Glutamatergic neuron (in vitro differentiated cells): ENCODE measurements at places on chromosomes 1 and 21. TPM values are rescaled to one million over a fixed set of nuclear protein-coding genes. Genes with fewer than 3 reads are reported as not detected.

DNA sequence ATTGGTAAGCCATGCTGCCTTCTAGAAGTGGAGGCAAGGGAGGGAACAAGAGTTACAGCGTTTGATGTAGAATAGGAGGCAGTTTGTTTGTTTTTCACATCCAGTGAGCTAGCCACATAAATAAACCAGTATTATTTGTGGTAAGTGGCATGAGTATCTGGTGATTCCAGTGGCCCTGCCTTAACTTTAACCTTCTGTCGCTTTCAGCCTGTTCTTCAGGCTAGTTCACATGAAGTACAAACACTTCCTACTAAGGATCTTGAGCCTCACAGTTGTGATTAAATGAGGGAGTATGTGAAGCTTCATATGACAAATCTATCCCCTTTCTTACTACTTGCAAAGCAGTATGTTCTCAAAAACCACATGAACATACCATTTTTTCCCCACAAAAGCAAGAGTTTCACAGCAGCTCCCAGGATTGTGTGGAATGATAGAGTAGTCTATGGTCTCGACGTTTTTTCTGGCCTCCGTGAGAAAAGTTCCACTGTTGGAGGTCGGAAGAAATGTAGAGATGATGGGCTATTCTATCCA, 59.5 kb downstream of the PHACTR4 start:
- no peaks in the 10 kb centered on the region for H3K27me3 ChIP-seq
- no peak overlapping the region for H3K27ac ChIP-seq
- H3K36me3 ChIP-seq = no peaks in the 10 kb centered on the region
- no peaks in the 10 kb centered on the region for H3K4me1 ChIP-seq
- no peak for DNase-seq
- H3K4me3 ChIP-seq = no peak overlapping the region

DNA sequence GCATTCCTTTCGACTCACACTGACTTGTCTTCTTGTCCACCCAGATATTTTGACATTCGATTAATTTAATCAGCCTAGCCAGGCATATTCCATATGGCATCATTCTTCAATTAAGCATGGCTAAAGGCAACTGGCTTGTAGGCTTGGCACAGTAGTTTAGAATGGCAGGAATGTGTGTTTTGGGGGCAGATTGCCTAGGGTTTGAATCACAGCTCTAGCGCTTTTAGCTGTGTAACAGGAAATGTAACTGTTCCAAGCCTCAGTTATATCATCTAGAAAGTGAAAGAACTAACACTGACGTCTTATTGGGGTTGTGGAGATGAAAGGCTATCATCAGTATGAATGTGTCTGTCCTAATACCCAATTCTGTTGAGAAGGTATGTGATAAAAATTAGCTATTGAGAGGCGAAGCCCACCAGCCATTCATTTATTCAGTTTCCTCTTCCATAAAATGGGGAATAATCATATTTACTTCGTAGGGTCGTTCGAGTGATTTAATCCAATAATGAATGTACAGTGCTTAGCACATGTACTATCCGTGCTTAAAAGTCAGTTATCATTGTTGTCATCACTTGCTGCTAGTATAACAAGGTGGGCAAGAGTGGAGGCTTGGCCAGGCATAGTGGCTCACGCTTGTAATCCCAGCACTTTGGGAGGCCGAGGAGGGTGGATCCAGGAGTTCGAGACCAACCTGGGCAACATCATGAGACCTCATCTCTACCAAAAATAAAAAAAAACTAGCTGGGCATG, 41.6 kb upstream of the GRHL3 start:
- peaks cover 7% of the 10 kb centered on the region for H3K36me3 ChIP-seq
- no peak overlapping the region for H3K4me3 ChIP-seq
- no peak for DNase-seq
- no peak overlapping the region for H3K27ac ChIP-seq
- H3K27me3 ChIP-seq = peaks cover 3% of the 10 kb centered on the region

- peaks cover 1% of the 10 kb centered on the region for H3K27me3 ChIP-seq
- H3K4me3 ChIP-seq = no peak overlapping the region
Observed at GRCh38 chr1:67733681-67734322, 48.8 kb downstream of the GADD45A start.

- peaks cover 4% of the 10 kb centered on the region for H3K27me3 ChIP-seq
- H3K4me3 ChIP-seq = no peak overlapping the region
- no peaks in the 10 kb centered on the region for H3K36me3 ChIP-seq
- H3K27ac ChIP-seq = no peak overlapping the region
- H3K4me1 ChIP-seq = peaks cover 17% of the 10 kb centered on the region
Observed at GRCh38 chr1:183578856-183579255, 11.4 kb downstream of the NCF2 start.

DNA sequence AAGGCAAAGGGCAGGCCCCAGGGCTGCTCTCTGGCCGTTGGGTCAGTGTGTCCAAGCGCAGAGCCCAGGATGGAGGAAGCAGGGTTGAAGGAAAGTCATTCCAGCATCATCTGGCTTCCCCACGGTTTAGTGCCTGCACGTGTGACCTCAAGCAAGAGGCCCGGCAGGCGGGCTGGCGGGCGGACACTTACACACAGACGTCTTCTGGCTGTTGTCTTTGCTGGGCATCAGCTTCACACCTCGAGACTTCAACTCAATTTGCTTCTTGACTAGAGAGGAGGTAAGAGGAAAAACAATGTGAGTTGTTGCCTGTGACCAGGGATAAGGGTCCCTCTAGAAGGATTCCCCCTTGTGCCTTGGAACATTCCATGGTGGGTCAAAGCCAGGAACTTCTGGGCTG, 38.4 kb upstream of the HMGB4 start:
- no peak for DNase-seq
- H3K27me3 ChIP-seq = peaks cover 8% of the 10 kb centered on the region
- peaks cover 26% of the 10 kb centered on the region for H3K36me3 ChIP-seq
- H3K27ac ChIP-seq = no peak overlapping the region
- no peak overlapping the region for H3K4me3 ChIP-seq

The DIO1 gene
- total RNA-seq = not detected

- peaks cover 2% of the 10 kb centered on the region for H3K27me3 ChIP-seq
- no peak overlapping the region for H3K4me3 ChIP-seq
- H3K36me3 ChIP-seq = peaks cover 5% of the 10 kb centered on the region
- no peaks in the 10 kb centered on the region for H3K4me1 ChIP-seq
- no peak for DNase-seq
Observed at GRCh38 chr1:119081267-119081666, 59.2 kb downstream of the WARS2 start.

The ITLN2 gene
- total RNA-seq = not detected

GRCh38 chr1:76154206-76154956, 79.8 kb downstream of the ST6GALNAC3 start:
- no peaks in the 10 kb centered on the region for H3K27me3 ChIP-seq
- peak; percentile 88 for DNase-seq
- H3K4me1 ChIP-seq = peaks cover 10% of the 10 kb centered on the region
- peak overlapping the region; percentile 94 for H3K27ac ChIP-seq
- no peaks in the 10 kb centered on the region for H3K36me3 ChIP-seq
- peak overlapping the region; percentile 73 for H3K4me3 ChIP-seq

DNA sequence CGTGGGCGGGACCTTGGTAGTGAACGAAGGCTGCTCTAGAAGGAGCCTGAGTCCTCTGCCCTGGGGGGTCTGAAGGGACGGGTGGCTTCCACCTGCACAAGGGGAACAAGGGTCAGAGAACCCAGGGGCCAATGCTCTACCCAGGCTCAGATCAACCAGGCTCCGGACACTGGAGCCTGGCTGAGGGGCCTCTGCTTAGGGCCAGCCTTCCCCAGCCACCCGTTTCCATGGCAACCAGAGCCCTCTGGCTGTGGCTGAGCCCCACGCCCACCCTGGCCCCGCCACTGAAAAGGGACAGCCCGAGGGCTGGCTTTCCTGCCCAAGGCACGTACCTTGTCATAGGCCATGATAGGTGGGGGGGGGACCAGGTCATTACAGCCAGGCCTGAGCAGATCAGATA, 724.6 kb downstream of the PTPRU start:
- H3K4me3 ChIP-seq = no peak overlapping the region
- no peak overlapping the region for H3K27ac ChIP-seq
- H3K4me1 ChIP-seq = peaks cover 4% of the 10 kb centered on the region
- H3K36me3 ChIP-seq = peaks cover 5% of the 10 kb centered on the region
- peaks cover 2% of the 10 kb centered on the region for H3K27me3 ChIP-seq
- DNase-seq = peak; percentile 51

The NECTIN4 gene
- total RNA-seq = 0.39 TPM

GRCh38 chr1:200620273-200621131, at the start of gene KIF14:
Gene KIF14 (minus strand): TSS chr1:200620751. CDS start chr1:200618723, 2,028 bp downstream.
- H3K36me3 ChIP-seq = no peaks in the 10 kb centered on the region
- H3K4me3 ChIP-seq = peak within 1 kb of the TSS; percentile 93
- H3K4me1 ChIP-seq = peaks cover 2% of the 10 kb centered on the region
- DNase-seq = peak; percentile 93
- no peaks in the 10 kb centered on the region for H3K27me3 ChIP-seq

The USH2A gene
- total RNA-seq = not detected

The FBLIM1 gene
- 29.9 TPM for total RNA-seq

DNA sequence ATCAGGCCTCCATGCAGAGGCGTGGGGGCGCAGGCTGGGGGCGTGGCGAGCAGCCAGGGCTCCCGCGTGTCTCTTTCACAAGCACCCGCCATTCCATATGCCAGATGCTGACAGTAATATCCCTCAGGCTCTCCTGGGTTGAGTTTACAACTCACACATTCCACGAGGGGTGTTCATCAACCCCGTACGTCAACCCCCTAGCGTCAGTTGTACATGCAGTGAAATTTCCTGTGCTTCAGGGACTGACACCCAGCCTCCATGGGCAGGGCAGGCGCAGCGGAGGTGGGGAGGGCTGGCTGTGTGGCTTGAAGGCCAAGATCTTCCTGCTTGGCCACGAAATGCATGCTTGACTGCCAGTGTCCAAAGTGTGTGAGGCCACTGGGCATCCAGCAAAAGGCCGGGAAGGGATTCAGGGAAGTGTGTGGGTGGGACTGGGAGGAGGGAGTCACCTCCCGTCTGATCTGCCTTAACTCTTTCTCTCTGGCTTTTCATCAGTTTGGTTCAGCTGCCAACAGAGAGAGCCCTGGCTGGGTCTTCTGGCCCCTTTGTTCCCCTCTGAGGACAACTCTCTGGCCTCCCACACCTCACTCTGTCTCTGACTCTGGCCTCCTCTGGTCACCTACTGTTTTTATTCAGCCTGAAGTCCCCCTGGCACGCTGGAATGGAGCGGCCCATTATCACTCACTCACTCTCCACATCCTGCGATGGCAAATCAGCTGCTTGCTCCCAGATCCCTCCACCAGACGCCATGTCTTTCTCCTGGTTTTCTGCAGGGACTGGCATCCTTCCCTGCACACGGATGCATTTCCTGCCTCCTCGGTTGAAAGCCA, 33.8 kb downstream of the CLIC6 start:
- peaks cover 4% of the 10 kb centered on the region for H3K36me3 ChIP-seq
- no peak for DNase-seq
- peak overlapping the region; percentile 17 for H3K27ac ChIP-seq
- H3K4me3 ChIP-seq = no peak overlapping the region
- H3K27me3 ChIP-seq = peaks cover 2% of the 10 kb centered on the region

GRCh38 chr1:62716397-62716796, 28.2 kb upstream of the DOCK7 start:
- no peak overlapping the region for H3K27ac ChIP-seq
- peaks cover 2% of the 10 kb centered on the region for H3K4me1 ChIP-seq
- no peaks in the 10 kb centered on the region for H3K27me3 ChIP-seq
- DNase-seq = no peak
- no peak overlapping the region for H3K4me3 ChIP-seq

GRCh38 chr1:242586360-242586680, 61.8 kb upstream of the PLD5 start:
- no peak overlapping the region for H3K4me3 ChIP-seq
- H3K36me3 ChIP-seq = no peaks in the 10 kb centered on the region
- no peaks in the 10 kb centered on the region for H3K4me1 ChIP-seq
- H3K27me3 ChIP-seq = peaks cover 5% of the 10 kb centered on the region

DNA sequence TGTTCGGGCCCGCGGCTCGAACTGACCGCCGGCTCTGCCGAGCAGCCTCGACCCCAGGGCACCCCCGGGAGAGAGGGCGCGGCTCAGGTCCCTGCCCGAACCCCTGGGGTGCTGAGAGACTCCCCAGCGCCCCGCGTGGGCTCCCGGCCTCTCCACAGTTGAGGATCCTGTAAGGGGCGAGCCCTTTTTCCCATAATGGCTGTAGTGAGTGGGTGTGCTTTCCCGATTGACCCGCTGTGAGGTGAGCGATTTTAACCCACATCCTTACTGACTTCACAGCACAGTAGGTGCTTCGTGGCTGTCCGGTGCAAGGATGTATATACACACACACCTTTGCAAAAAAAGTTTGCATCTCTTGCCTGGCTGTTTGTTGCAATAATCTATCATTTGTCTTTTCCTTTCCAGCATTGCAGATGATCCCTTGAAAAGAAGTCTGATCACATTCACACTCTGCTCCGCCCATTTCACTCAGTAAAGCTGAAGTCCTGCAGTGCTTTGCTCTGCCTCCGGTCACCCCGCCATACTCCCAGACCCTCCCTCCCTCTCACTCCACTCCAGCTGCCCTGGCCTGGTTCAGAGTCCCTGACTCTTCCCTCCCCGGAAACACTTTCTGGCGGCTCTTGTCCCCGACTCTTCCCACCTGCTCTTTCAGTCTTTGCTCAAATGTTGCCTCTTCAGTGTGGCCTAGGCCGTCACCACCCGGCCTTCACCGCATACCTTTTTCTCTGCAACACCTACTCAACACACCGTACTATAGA, 955 bp upstream of the UBE2G2 start:
- DNase-seq = no peak
- no peaks in the 10 kb centered on the region for H3K36me3 ChIP-seq
- peak overlapping the region; percentile 89 for H3K4me3 ChIP-seq
- H3K4me1 ChIP-seq = peaks cover 26% of the 10 kb centered on the region
- H3K27ac ChIP-seq = peak overlapping the region; percentile 76

DNA sequence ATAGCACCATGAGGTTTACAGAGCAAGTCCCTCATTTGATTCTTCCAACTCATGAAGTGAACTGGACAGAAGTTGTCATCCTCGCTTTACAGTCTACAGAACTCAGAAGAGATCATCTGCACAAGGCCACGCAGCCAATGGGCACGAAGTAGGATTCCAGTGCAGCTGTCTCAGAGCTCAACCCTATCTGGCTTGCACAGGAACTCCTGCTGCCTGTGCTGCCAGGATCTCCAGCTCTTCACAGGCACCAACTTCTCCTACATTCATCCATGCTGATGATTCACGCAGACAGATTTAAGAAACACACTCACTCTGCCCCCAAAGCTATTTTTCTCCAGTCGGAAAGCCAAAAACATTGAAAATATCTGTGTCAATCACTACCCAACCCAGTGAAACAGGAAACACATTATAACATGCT, 157.0 kb downstream of the RERE start:
- H3K36me3 ChIP-seq = no peaks in the 10 kb centered on the region
- H3K27ac ChIP-seq = no peak overlapping the region
- H3K4me3 ChIP-seq = no peak overlapping the region
- H3K4me1 ChIP-seq = peaks cover 7% of the 10 kb centered on the region
